ENCODE measurements at places on chromosomes 11 and 22. TPM values are rescaled to one million over a fixed set of nuclear protein-coding genes. Genes with fewer than 3 reads are reported as not detected.

GRCh38 chr11:95371153-95371552 lies 140.2 kb upstream of the SESN3 start:
- DNase-seq: no peak

DNA sequence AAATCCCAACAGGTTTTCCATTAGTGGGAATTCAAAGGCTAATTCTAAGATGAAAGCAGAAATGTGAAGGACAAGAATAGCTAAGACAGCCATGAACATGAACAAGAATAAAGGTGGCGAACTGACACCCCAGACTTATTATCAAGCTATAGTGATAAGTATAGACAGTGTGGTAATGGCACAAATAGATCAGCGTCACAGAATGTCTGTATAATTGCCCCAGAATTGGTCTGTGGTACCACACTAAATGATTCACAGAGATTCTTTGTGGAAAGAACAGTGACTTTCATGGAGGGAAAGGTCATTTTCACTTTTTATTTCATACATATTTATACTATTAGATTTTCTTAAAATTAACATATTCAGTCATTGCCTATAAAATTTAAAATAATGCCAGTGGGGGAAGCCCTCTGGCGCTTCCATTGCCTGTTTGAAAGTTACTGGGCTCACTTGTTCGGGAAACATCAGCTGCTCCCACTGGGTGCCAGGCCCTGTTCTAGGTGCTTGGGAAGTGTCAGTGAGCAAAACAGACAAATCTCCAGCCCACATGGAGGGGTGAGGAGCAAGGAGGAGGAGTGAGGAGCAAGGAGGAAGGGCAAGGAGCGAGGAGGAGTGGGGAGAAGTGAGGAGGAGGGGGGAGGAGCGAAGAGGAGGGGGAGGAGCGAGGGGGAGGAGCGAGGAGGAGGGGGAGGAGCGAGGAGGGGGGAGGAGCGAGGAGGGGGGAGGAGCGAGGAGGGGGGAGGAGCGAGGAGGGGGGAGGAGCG lies 11.3 kb upstream of the NLRP6 start:
- DNase-seq: peak; percentile 12

- DNase-seq: no peak
Observed at GRCh38 chr11:133653336-133653735, 121.0 kb upstream of the OPCML start.

DNA sequence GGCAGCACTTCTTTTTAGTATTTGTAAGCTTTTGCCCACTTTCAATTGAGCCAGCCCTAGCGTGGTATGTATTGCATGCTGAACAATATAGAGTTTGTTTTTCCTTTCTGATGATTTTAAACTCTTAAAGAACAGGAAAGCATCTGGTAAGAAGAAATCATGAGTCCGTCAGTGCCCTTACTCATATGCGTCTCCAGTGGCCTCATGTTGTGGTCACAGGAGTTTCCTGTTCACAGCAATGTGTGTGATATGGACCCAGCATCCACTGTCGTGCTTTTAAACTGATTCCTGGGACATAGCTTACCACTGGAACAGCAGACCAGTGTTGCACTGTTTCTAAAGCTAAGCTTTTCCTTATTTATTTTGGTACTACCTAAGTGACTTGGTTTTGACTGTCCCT lies 40.1 kb downstream of the BID start:
- DNase-seq: no peak

- peak; percentile 42 for DNase-seq
Observed at GRCh38 chr11:1224111-1224490, 1.2 kb downstream of the MUC5B start.

GRCh38 chr11:111362887-111363411 lies 16.1 kb downstream of the POU2AF1 start:
- DNase-seq: no peak

GRCh38 chr11:124518989-124519451 lies 24.4 kb downstream of the OR8B12 start:
- DNase-seq: no peak

DNA sequence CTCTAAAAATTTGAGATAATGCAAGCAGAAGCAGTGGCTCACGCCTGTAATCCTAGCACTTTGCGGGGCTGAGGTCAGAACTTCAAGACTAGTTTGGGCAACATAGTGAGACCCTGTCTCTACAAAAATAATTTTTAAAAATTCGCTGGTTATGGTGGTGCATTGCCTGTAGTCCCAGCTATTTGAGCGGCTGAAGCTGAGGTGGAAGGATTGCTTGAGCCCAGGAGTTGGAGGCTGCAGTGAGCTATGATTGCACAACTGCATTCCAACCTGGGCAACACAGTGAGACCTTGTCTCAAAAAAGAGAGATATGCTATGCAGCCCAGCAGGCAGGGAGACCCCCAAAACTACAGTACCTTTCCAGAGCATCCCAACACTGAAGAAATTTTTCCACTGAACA lies 2.3 kb downstream of the CTSC start:
- peak; percentile 6 for DNase-seq

GRCh38 chr11:95453616-95454171 lies 222.7 kb upstream of the SESN3 start:
- peak; percentile 46 for DNase-seq

GRCh38 chr11:65445604-65446445 lies 23.2 kb downstream of the NEAT1 start:
- peak; percentile 18 for DNase-seq

GRCh38 chr22:47164514-47165337 lies 402.3 kb downstream of the TBC1D22A start:
- DNase-seq: no peak

GRCh38 chr11:11756718-11757117 lies 85.1 kb upstream of the USP47 start:
- no peak for DNase-seq

- DNase-seq: no peak
Observed at GRCh38 chr22:40634119-40634903, 2.2 kb downstream of the MRTFA start.

DNA sequence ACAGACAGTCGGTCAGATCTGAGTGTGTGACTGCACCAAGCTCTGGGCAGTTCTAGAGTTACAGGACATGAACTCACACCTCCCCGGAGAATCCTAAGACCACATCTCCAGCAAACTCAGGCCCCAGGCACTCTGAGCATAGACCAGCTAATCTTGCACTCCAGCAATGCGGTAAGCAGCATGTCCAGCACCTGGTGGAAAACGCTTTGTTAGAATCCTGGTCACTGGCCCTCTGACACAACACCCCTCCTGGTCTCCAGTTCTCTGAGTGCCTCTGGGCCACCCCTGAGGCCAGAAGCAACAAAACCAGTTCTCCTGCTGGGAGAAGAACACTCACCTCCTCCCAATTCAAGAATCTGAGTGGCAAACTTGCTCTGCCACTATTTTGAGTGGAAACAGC lies 82.7 kb upstream of the TMEM45B start:
- peak; percentile 66 for DNase-seq

DNA sequence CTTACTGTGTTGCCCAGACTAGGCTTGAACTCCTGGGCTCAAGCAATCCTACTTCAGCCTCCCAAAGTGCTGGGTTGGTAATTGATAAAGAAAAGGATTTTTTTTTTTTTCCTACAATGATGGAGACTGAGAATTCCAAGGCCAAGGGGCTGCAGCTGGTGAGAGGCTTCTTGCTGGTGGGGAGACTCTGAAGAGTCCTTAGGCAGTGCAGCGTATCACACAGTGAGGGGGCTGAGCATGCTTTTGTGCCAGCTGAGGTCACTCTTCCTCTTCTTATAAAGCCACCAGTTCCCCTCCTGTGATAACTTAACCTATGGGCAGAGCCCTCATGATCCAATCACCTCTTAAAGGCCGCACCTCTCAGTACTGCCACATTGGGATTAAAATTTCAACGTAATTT lies 28.2 kb upstream of the CCDC81 start:
- DNase-seq: no peak

- DNase-seq: peak; percentile 95
Observed at GRCh38 chr11:121591405-121592033, 138.8 kb upstream of the SORL1-AS1 start.

DNA sequence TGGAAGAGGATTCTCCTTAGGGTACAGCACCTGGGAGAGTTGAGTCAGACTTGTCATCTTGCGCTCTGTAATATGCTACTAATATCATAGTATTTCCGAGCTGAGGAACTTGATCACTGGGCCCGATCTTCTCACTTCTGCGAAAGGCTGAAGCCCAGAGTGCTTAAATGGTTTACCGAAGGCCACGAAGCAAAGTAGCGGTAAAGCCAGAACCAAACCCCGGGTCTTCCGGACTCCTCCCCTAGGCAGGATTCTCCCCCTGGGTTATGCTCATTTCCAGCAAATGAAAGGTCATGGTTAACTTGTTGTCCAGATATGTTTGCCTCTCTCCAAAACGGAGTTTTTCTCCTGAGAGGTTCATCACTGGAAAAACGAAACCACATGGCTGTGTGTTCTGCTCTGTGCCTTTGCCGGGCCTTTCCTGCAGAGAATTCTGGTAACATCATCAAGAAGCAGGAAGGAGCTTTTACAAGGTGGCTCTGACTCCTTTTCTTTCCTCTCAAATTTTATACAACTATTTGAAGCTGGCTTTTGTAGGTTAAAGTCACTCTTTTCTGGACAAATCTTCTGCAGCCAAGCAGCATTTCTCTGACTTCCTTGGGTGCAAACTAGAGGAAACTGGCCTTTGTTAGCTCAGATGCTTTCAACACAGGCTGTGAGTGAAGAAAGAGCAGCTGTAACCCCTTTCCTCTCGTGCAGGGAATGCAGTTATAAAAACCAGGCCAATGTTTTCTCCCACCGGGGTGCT lies 35.5 kb downstream of the UBASH3B start:
- no peak for DNase-seq

- DNase-seq: no peak
Observed at GRCh38 chr11:76167590-76167989, 38.7 kb downstream of the WNT11 start.

DNA sequence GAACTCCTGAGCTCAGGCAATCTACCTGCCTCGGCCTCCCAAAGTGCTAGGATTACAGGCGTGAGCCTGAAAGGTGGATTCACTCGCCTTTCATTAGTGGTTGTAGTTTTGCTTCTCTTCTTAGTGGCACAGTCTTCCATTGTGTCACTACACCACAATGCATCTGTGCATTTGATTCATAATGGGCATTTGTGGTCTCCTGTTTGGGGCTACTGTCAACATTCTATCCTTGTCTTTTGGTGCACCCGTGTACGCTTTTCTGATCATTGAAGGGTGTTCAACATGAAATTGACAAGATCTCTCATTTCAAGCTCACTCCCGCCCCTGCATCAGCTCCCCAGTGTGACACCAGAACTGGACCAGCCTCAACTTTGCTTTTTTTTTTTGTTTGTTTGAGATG lies 2.0 kb upstream of the SYT12 start:
- DNase-seq: no peak

GRCh38 chr11:6855971-6856541 lies 6.8 kb upstream of the OR10A2 start:
- peak; percentile 73 for DNase-seq

SPECC1L gene
- 14.1 TPM for total RNA-seq

CEND1 gene
- not detected for total RNA-seq

RAB3IL1 gene
- total RNA-seq: 6.6 TPM

MUC15 gene
- total RNA-seq: not detected

MMP11 gene
- total RNA-seq: 2.4 TPM

DERL3 gene
- not detected for total RNA-seq

IGSF9B gene
- 1.3 TPM for total RNA-seq

GVQW3 gene
- 1.2 TPM for total RNA-seq

Measured in PC-3 (cell line).